ENCODE measurements at places on chromosomes 5 and 9.

GRCh38 chr9:90029996-90030395, 425.2 kb downstream of the GADD45G start:
- DNase-seq: no peak

DNA sequence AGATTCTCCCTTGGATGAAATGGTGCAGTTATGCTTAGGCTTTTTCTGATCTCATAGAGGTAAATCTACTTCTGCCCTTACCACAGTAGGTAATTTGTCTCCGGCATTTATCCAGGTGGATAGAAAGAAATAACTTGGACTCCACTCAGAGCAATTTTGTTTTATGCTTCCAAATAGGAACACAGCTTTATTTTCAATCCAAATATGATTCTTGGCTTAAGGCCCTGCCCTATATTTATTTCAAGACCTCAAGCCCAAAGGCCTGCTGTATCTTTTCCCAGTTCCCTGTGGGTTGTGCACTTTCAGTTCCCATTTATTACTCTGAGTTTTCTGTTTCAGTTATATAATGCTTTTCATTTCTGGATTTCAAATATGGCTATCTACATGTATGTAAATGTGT, 274.2 kb upstream of the SMC2 start:
- no peak for DNase-seq

DNA sequence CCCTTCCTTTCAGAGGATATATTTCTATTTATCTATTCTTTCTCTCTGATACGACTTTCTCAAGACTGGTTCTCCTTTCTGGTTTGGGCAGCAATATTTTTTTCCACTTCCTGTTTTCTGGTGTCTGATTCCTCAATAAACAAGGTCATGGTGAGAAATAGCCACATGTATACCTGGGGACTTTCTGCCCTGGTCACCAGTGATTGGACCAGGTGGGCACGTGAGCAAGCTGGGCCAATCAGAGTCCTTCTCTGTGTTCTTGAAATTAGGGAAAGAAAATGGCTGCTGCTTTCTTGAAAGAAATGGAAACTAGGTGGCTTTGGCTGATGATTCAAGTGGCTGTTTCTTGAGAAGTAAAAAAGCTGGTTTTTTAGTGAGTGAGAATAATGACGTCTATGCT, 18.4 kb upstream of the GSN start:
- no peak for DNase-seq

- DNase-seq: no peak
Measured at GRCh38 chr5:167966979-167967378, 324.5 kb upstream of the WWC1 start.
